CD8-positive, alpha-beta memory T cell (primary cell): ENCODE measurements at places on chromosomes 11 and 22. TPM values are rescaled to one million over a fixed set of nuclear protein-coding genes. Genes with fewer than 3 reads are reported as not detected.

DNA sequence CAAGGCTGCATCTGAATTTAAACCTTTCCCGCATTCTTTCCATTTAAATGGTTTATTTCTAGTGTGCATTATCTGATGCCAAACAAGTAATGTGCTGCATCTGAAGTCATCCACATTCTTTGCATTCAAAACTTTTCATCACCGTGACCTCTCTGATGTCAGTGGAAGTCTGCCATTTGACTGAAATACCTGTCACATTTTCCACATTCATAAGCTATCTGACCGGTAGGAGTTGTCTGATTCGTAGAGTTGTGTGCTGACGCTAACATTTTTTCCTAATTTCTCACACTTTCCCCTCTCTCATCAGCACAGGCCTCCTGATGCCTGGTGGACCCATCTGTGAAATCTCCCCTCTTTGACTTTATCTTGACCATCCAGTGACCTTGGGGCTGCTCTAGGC, 79.9 kb upstream of the BARX2 start:
- H3K4me3 ChIP-seq: no peak overlapping the region
- H3K4me1 ChIP-seq: no peaks in the 10 kb centered on the region
- DNase-seq: no peak
- no peaks in the 10 kb centered on the region for H3K36me3 ChIP-seq
- H3K27ac ChIP-seq: no peak overlapping the region
- peaks cover 7% of the 10 kb centered on the region for H3K27me3 ChIP-seq

ACTN3 gene
- polyA plus RNA-seq: not detected

OR8G5 gene
- not detected for polyA plus RNA-seq

PRG3 gene
- polyA plus RNA-seq: not detected
